ENCODE measurements at places on chromosomes 3 and 15.

DNA sequence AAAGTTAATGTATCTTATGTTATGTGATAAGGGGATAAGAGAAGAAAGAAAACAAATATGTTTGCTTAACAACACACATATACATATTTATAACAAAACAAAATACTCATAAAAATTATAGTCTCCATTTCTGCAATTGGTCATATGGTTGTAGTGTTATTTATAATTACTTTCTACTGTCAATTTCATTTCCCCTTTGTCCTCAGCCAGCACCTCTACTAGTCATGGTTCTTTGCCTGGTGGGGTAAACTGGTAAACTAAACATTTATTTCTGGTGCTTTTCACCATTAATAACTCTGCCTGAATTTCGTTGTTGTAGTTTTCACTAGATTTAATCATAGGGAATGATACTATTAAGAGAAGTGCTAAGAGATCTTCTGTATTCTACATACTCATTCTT lies 88.0 kb upstream of the ALCAM start:
- DNase-seq = no peak

DNA sequence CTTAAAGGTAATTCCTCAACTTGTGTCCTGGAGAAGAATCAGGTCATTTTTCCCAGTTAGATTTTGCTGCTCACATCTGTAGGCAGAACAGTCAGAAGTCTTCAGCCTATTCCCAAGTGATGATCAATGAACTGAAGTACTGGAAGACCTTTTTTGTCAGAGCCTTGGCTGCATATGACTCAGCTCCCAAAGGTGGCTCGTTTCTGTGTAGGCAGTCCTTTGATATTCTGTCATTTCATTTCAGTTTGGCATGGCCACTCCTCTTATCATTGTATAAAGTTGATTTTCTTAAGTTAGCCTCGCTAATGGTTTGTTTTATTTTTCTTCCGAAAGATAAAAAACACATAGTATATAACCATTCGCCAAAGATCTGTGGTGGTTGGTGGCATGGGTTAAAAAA lies 90.7 kb downstream of the KLHL25 start:
- no peak for DNase-seq

- DNase-seq = no peak
Observed at GRCh38 chr15:65424683-65425082, 1.9 kb upstream of the IGDCC4 start.

- DNase-seq = no peak
Observed at GRCh38 chr15:70227147-70227546, 129.4 kb upstream of the TLE3 start.

DNA sequence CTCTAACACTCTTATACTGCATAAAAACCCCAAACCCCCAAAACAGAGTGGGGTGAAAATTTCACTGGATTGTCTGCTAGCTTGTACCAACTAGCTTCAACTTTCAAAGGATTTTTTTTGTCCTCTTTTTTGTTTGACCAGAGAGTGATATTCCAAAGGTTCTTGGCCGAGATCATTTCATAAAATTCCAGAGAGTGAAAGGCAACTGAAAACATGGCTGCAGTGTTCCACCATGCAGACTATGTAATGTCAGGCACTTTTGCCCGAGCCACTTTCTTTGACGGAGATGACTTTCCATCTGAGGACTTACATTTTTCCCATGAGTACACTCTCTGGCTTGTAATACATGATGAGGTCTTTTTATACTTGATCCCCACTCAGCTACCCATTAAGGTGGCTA lies 107.5 kb downstream of the TIGIT start:
- DNase-seq = no peak

DNA sequence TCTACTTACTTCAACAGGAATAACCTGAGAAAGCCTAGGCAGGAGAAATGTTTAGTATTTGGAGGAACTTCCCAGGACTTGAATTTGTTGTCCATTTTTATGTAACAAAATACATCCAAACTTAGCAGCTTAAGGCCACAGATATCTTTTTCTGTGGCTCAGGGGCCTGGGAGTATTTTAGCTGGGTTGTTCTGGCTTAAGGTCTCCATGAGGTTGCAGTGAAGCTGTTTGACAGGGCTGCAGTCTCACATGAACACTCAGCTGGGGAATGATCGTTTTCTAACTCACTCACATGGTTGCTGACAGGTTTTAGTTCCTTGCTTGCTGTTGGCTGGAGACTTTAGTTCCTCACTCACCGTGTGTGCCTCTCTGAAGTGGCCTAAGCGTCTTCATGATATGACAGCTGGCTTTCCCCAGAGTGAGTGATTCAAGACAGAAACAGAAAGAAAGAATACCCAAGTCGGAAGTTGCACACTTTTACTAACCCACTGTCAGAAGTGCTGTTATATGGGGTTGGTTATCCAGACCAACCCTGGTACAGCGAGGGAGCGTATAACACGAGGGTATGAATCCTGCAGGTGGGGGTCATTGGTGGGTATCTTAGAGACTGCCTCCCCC lies 229.7 kb upstream of the TBL1XR1 start:
- no peak for DNase-seq

DNA sequence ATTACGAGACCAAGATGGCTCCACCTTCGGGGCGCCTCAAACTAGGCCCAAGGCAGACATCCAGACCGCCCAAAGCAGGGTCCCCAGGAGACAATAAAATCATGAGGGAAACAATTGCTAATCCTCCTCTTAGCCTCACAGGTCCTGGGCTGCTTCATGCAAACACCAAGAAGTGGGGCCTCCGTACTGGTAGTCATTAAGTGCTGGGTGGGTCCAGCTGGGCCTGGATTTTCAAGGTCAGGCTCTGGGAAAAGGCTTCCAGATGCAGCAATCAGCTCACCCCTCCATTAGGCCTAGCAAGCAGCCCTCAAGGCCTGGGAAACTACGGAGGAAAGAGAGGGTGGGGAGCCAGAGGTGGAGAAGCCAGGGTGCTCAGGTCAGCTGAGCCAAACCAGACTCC lies 634 bp downstream of the FBXL22 start:
- no peak for DNase-seq

DNA sequence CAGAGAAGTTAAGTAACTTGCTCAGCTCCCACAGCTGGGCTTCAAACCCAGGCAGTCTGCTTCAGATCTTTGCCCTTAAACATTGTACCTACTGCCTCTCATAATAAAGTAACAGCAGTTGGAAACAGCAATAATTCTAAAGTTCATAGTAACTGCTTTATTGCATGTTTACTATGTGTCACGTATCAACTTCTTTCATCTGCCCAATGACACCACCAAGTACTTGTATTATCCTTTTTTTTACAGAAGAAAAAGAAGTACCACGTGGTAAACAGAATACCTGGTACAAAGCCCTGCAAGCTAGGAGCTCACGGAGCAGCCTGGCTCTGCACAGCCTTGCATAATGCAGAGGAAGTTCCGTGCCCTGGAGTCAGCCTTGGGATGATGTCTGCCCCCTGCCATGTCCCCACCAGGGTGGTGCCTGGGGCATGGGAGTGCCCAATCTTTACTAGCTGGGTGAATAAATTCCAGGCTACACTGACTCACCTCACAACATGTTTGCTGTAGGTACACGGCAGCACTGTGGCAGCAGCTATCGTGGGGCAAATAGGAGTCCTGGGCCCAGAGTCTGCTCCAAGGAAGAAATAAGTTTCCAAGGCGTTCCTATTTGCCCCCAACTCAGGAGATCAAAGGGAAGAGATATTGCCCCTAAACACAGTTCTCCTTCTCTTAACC lies 77.2 kb downstream of the LDHAL6B start:
- no peak for DNase-seq

DNA sequence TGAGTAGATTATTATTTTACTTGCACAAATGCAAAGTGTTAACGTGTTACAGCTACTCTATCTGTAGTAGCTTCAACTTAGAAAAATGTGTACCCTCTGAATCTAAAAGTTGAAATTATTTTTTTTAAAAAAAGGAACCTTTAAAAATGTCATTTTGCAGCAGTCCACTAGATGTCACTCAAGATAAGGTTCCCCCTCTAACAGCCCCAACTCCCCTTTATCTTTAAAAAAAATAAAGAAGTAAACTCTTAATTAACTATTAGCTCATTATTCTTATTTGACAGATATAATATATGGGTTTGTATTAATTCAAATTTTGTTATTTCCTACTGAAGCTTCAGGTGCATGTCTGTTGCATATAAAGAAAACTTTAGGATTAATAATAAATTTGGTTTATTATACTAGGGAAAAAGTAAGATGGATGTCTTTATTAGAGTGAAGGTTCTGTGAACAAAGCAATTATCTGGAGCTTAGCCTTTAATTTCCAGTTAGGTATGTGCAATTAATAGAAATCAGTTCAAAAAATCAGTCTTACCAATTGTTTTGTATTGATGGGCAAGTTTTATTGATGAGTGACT lies 288.5 kb downstream of the VGLL3 start:
- DNase-seq = no peak

- no peak for DNase-seq
Observed at GRCh38 chr15:60536951-60537350, 58.0 kb upstream of the ICE2 start.

- DNase-seq = no peak
Observed at GRCh38 chr3:100412912-100413590, 11.7 kb downstream of the LNP1 start.

- DNase-seq = no peak
Observed at GRCh38 chr15:51163843-51164242, 69.1 kb upstream of the TNFAIP8L3 start.

- peak; percentile 45 for DNase-seq
Observed at GRCh38 chr3:157127831-157128767, 31.8 kb downstream of the CCNL1 start.

- peak; percentile 80 for DNase-seq
Observed at GRCh38 chr15:45386420-45386819, 8.1 kb upstream of the GATM start.

- no peak for DNase-seq
Observed at GRCh38 chr15:86555098-86555497, 475.4 kb downstream of the AGBL1 start.

DNA sequence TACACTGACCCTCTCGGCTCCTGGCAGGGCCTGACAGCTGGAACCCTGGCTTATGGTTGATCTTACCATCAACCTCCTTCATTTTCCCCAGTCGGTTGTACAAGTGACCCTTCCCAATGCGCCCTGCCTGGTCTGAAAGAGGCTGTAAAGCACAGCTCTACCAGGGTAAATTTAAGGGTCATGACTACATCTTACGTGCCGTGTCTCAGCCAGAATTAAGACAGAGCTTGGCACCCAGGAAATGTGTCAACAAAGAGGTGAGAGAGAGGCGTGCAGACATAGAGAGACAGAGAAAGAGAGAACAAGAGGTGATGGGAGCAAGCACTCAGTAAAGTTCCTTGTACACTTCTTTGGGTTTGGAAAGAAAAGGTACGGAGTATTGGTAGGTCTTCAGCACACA lies 28.8 kb downstream of the HOMER2 start:
- no peak for DNase-seq

GRCh38 chr3:78025916-78026315 lies 986.0 kb downstream of the ROBO2 start:
- DNase-seq = no peak

GRCh38 chr15:65612616-65612946 lies 1.6 kb upstream of the INTS14 start:
- DNase-seq = no peak

DNA sequence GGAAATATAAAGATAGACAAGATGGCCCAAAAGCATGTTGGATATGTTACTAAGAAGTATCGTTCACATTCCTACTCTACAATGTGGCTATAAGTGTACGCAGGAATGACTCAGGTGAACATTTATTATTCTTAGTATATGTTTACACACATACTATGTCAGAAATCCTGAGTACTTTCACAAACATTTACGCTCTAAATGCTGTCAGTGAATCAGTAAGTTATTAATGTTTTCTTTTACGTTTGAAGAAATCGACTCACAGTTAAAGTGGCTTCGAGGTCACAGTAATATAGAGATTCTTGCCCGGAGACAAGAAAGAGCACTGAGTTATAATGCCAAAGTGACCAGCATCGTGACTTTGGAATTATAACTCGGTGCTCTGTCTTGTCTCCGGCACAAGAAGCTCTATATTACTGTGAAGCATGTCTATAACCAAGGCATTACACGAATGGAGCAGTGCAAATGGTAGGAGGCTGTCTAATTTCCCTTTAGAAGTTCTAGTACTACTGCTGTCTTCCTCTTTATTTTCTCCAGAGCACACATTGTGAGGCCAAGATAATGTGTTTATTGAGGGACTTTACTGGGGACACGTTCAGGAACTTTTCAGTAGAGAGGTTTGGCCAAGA lies 61.8 kb upstream of the P3H2 start:
- DNase-seq = no peak

GRCh38 chr15:71611553-71612396 lies 198.6 kb upstream of the NR2E3 start:
- no peak for DNase-seq

DNA sequence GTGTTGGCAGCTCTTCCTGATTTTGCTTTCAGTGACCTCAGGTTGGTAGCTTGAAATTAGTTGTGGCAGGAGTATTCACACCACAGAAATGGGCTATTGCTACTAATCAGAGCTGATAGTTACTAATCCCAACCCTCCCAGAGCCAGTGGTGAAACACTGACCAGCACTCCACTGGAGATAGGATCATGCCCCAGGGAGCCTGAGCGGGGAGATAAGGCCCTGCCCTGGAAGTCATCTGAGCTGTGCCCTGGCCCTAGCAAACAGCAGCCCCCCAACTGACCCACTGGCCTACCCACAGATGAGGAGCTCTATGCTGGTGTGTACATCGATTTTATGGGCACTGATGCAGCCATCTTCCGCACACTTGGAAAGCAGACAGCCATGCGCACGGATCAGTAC lies 9.4 kb upstream of the GNAT1 start:
- DNase-seq = no peak

DNA sequence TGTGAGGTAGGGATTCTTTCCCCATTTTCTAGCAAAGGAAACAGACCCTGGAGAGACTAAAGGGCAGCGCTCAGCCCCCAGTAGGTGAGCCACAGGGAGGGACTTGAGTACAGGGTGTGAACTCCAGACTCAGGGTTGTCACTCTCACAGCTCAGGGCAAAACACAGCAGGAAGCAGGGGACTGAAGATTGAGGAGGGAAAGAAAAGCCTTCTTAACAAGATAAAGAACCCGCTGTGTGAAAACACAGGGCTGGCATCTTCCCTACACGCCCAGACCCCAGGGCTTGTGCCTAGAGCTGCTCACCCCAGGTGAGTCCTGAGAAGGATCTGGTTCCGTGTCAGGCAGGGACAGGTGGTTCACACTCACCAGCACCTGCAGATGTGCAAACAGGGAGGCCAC lies 59.6 kb downstream of the ABTB1 start:
- no peak for DNase-seq

Data from right lobe of liver (tissue), 6 donors.